NCI-H1092 treated with DMSO at 0.1 percent for 48 hours (cell line): ENCODE measurements at places on chromosomes 1 and 21.

GRCh38 chr1:215657047-215657446 is 89.9 kb downstream of the KCTD3 start:
- no peak for DNase-seq

- DNase-seq, result no peak
Measured at GRCh38 chr1:31199949-31200348, 39.7 kb downstream of the NKAIN1 start.

- no peak for DNase-seq
Measured at GRCh38 chr1:91651661-91652071, 151.0 kb downstream of the CDC7 start.

DNA sequence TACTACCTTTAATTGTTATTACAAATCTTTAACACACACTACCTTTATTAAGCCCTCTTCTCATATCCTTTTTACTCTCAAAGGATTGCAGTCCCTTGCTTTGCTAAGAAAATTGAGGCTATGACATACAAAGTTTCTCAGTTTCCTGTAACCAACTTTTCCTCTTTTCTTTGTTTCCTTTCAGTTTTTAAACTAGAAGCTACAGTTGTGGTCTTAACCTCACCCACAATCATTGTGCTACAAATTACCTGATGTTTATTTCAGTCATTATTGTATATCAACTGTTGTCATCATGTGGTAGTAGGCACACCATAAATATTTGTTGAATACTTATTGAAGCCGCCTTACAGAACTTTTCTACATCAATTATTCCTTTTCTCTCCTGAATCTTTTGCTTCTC is 51.8 kb downstream of the SLAMF6 start:
- no peak for DNase-seq

DNA sequence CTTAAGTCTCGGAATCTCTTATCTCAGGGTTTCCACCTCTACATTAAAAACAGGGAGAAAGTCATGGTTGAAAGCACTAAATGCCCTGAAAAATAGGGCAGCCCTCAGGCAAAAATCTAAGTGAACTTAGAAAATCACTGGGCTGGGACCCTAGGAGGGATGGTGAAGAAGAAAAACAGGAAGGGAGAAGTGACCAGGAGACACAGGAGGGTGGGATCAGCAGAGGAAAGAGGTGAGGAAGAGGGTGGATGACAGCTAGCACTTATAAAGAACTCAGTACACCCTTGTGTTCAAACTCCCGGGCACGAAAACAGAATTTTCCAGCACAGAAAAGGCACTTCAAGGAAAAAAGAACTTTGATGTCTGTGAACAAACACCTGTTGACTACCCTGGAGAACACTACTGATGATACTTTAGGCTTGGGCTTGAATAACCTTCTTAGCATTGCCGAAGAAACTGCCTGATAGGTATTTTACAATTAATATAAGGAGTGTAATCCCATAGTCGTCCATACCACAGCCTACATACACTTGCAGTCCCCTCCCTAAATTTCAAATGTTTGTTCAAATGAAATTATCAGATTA is 2.0 kb downstream of the CHML start:
- no peak for DNase-seq

- no peak for DNase-seq
Measured at GRCh38 chr1:84583648-84584047, 9.4 kb upstream of the CTBS start.

DNA sequence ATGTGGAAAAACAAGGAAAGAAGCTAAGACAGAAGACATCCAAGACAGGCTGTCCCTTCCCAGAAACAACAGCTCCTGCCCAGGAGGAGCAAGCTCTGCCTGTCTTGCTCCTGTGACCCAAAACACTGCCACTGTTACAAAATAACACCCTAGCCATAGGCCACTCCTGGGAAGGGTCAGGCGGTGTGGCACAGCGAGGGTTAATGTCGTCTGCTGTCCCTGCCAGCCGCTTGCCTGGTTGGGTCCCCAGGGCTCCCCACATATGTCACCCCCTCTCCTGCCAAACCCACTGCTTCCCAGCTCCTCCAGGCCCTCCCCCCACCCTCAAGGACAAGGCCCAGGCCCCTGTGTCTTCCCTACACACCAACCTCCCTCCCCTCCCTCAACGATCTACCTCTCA is 3.9 kb upstream of the NHLH1 start:
- DNase-seq, result no peak

GRCh38 chr1:3192361-3192760 is 123.4 kb downstream of the PRDM16 start:
- no peak for DNase-seq

DNA sequence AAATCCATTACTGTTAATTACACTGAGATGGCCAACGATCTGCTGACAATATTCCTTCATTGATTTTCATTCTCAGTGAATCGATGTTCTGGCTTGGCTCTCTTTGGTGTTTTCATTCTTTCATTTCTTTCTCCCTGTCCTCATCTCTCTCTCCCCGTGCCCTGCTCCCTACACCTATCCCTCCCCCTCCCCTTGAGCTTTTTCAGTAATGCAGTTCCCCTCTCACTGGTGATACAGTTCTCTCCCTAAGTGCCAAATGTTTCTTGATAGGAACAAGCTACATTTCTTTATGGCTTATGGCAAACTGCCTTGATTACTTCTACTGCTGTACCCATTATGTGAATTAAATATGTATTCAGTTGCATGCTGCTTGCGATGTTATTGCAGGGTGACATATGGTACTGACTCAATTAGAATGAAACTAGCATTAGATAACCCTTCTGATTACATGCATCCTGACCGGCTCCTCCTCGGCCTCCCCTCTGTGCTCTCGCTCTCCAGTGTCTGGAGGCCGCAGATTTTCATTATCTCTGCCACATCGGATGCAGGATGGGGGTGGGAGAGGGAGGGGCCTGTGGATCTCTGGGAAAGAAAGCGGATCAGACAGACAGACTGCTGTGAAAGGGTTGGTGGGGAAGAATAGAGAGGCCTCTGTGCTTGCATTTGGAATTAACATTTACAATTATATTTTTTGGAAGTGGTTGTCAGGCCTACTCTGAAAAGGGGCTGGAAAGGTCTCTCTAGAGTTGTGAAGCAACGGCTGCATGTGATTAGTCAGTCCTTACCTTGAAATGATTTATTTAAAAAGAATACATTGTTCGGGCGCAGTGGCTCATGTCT is 130.9 kb downstream of the PBX1 start:
- peak; percentile 63 for DNase-seq

- DNase-seq, result no peak
Measured at GRCh38 chr1:47469910-47470309, 32.1 kb downstream of the FOXD2 start.

- no peak for DNase-seq
Measured at GRCh38 chr21:40905251-40905650, 58.3 kb upstream of the DSCAM start.

DNA sequence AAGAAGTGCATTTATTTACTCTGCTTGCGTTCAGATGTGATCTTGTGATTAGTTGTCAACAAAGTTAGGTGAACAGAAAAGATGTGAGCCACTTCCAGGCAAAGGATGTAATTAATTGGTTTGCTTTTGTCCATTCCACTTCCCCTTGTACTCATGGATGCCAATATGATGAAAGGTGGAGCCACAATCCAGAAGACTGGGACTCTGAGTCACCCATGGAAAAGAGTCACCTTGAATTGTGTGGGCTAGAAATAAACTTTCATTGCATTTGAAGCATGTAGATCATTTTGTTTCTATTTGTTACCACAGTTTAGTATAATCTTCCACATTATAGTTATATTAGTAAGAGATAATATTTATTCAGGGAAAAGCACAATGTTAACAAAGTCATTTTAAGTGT is 684.2 kb downstream of the LTN1 start:
- no peak for DNase-seq

DNA sequence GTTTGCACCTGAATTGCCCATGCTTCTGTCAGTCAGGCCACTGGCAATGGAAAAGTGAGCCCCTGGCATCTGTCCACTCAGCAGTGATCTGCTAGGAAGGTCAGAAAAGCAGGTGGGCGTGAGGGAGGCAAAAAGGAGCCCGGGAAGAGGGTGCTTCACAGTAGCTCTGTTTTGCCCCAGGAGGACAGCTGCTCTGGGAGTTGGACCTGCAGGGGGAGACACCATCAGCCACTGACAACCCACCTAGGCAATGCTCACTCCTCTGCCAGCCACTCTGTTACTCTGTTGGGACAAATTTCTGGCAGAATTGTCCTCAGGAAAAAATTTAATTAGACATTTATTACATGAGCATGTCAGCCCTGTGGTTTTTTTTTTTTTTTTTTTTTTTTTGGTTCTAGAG is 146.4 kb downstream of the LRIG2 start:
- DNase-seq, result no peak

GRCh38 chr1:115807723-115808122 is 33.2 kb downstream of the NHLH2 start:
- peak; percentile 57 for DNase-seq

GRCh38 chr1:206674745-206675175 is 9.9 kb upstream of the MAPKAPK2 start:
- no peak for DNase-seq

DNA sequence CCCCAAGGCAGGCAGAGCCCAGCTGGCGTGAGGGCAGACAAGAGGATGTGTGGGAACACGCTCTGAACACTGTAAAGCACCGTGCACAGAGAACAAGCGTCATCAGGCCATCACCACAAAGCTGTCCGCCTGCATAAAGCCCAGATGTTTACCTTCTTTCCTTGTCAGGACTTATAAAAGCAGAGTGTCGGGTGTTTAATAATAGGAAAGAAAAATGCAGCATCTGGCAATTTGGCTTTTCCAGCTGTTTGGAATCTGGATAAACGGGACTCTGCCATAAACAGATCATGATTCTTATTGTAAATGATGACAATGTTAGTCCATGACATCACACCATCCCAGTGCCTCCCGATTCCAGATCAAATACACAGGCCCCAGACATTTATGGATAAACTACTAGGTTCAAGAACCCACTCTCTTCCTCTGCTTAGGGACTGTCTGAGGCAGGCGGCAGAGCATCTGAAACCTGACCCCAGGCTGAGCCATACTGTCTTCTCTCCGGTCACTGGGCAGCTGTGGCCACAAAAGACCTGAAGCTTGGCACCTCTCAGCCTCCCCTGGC is 4.2 kb downstream of the GLIS1 start:
- DNase-seq, result no peak

GRCh38 chr1:4961935-4962645 is 307.7 kb downstream of the AJAP1 start:
- no peak for DNase-seq

- DNase-seq, result no peak
Measured at GRCh38 chr1:155012776-155013602, 10.4 kb downstream of the ZBTB7B start.

- DNase-seq, result peak; percentile 74
Measured at GRCh38 chr21:46229133-46229922, 754 bp upstream of the LSS start.

GRCh38 chr1:24018611-24019580 is 38.8 kb upstream of the SRSF10 start:
- no peak for DNase-seq

DNA sequence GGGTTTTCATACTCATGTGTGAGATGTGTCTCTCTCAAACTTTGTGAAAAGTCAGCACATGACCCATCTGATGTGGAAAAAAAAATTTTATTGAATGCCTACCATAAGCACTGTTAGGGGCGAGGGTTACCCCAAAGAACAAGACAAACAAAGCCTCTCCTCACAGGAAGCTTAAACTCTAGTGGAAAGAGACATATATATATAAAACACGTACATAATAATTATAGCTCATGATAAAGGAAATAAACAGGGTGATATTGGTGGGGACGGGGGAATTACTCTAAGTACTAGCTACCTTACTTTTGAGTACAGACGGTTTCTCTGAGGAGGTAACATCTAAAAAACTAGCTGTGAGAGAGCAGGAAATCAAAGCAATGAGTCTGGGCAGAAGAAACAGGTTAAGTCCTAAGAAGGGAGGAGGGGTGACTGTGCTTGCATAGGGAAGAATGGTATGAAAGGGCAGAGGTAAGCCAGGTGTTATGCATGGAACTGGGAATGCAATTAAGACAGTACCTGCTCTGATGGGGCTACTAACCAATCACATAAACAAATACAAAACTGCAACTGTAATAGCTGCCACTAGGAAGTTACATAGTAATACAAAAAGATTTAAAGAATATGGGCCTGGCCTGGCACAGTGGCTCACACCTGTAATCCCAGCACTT is 4.5 kb downstream of the LIN9 start:
- DNase-seq, result no peak

GRCh38 chr21:33403786-33404585 is 773 bp downstream of the IFNGR2 start:
- DNase-seq, result peak; percentile 36

DNA sequence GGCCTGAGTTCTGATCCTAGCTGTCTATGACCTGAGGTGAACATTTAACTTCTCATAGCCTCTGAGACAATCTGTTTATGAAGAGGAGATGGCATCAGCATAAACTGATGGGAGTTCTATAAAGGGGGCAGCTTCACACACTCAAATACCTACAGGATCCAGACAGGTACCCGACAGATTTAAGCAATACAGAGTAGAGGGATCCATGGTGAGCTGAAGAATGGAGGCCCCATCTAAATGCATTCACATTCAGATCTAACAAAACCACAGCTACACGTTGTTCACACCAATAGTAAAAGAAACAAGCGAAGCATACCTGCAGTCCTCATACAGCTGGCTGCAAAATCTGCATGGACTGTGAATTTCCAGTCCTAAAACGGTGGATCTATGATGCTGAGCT is 48.7 kb upstream of the ESRRG start:
- DNase-seq, result no peak

DNA sequence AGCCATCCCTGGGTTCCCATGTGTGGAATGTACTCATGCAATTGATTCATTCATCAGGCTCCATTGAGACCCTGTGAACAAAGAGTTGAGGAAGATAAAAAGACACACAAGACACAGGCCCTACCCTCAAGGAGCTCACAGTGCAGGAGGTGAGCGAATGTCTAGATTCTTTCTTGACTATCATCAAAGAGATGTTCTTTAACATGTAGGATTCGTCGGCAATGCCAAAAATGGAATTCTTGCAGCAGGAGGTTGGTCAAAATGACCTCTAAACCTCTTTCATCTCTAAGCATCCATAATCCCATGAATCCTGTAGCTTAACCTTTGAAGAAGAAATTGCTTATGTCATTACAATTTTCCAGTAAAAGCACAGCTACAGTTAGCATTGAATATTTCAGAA is 27.9 kb upstream of the TTF2 start:
- DNase-seq, result no peak

DNA sequence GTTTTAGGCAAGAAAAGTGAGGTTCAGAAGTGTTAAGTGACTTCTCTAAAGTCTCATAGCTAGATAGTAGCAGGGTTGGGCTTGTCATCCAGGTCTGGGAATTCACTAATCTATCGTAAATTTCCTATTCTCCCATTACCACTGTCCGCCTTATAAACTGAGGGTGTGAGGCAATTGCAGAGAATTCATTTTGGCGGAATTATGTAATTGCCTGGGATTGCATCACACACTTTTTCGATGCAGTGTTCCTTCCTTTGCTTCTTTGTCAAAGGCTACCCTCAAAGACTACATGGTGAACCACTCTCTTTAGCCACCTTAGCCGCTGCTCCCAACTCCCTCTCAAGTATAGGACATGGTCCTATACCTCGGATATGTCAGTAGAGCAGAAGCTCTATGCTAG is 19.1 kb downstream of the SELP start:
- DNase-seq, result no peak
